ENCODE measurements at places on chromosomes 3 and 15.

GRCh38 chr3:169237201-169237600 is 426.3 kb downstream of the MECOM start:
- DNase-seq, result no peak

DNA sequence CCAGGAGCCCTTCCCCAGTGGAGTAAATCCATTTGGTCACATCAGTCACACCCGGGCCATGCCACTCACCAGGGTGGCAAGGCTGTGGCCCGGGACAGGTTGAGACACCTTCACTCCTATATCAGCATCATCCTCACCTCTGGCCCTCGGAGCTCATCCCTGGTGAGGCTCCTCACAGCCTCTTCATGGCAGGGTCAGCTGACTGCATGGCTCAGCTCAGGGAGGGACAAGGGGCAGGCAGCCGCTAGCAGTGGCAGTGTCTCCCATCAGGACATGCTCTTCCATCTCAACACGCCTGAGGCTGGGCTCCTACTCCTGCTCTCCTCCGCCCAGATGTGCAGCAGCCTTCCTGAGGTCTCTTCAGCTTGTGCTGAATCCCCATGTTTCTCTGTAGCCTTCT is 26.4 kb upstream of the PARL start:
- no peak for DNase-seq

DNA sequence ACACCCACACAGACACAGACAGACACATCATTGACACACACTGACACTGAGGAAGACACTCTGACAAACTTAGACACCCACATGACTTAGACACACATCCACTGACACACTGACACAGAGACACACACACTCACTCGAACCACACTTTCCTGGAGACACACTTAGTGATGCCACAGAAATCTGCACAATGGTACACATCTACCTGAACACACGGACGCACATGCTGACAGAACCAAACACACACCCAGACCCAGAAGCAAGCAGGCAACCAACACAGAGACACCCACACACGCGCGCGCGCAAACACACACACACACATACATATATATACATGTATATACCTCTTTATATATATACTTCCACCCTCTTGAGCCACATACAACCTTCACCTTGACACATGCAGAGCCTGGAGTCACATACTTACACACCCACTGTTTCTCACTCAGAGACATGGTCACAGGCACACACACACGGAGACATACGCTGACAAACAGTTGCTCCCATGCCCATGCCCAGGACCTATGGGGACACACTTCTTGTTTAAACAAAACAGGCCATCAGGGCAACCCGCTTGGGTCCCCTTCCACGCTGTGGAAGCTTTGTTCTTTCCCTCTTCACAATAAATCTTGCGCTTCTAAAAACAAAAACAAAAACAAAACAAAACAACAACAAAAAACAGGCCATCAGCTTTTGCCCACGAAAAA is 913 bp upstream of the SCN5A start:
- DNase-seq, result no peak

DNA sequence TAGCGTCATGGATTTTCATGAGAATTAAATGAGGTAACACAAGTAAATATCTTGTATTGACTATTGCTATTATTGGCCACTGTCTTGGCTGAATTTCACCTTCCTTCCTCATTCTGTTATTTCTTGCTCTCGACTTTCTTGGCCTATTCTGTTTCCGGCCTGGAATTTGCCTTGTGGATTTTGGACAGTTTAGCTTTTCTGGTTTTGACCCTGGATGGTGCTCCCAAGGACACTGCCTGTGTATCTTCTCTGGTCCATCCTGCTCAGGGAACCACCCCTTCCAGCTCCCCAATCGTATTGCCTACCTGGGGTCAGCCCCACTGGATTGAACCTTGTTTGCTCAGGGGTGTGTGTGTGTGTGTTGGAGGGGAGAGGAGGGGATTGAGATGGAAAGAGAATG is 376.2 kb upstream of the C2CD4B start:
- DNase-seq, result no peak

DNA sequence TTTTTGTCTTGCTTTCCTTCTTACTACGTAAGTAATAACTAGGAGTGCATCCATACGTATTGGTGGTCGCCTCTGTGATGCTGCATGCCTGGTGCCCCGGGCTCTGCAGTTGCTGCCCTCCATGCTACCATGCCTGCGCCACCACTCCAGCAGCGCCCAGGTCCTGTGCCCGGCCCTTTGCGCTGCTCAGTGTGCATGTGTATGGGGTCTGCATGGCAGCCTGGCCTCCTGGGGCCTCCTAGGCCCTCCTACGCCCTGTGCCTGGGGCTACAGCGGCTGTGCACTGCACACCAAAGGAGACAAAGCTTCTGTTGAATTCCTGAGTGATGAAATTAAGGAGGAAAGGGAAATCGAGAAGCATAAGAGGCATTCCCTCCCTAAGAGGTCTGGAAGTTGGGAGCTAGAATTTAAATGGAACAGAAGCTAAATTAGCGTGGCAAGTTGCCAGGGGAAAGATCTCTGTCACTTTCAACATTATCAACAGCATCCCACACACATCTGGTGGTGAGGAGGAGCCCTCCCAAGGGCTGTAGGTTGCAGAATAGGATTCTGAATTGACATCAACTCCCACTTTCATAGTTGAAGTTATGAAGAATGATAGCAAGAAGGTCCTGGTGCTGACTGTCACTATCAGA is 275.0 kb upstream of the CHRM5 start:
- DNase-seq, result no peak

DNA sequence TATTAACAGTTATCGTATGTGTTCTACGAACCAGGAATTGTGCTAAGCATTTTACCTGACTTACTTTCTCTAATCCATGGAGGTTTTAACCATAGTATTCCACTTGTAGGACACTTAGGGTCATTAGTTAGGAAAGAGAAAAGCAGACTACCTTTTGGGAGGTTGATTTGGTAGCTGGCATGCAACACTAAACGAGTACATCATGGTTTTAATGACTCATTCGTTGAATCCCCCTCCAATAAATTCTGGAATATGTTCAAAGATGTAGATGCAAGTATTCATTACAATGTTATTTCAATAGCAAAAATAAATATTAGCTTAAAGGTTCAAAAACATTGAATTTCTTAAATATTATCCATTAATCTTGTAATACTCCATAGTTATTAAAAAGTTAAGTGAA is 162.5 kb downstream of the FMN1 start:
- no peak for DNase-seq

GRCh38 chr3:33035596-33035995 is 61.4 kb downstream of the GLB1 start:
- no peak for DNase-seq

- no peak for DNase-seq
These were observed 260.6 kb upstream of the NECTIN3 start for GRCh38 chr3:110811050-110811449.

- DNase-seq, result no peak
These were observed 84.5 kb upstream of the HERC1 start for GRCh38 chr15:63918317-63918672.

GRCh38 chr3:150260398-150260710 is 147.7 kb upstream of the TSC22D2 start:
- DNase-seq, result no peak

GRCh38 chr15:88230823-88231222 is 25.7 kb downstream of the NTRK3 start:
- DNase-seq, result no peak

DNA sequence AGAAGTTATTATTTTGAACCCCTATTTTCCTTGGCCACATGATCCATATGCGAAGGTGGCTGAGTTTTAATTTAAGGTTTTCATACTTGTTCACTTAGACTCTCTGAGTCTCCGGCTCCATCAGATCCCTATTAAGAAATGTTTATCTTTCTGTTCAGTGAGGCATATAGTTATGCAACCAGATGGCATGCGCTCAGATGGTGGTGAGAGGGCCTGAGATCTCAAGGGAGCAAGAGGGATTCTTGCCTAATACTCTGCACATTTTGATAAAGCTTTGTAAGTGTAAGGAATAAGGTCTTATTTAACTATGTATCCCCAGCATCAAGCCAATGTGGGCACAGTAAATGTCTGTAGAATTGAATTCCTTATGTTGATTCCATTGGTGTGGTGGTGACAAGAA is 78.9 kb upstream of the DPH6 start:
- DNase-seq, result no peak

DNA sequence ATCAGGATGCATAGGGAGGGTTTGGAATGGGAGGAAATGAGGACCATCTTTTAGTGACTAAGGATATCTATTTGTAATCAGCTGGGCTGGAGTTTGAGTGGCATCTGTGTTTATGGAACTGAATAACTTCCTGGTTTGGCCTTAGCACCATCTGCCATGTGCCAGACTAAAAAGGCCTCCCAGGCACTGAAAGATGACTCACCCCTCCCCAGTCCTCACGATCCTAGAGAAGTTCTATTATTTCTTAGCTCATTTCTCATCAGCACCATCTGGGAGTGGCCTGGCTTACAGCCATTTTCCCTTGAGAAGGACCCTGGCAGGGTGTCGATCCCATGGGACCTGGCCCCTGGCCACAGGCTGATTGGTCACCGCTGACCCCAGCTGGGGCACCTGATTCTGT is 23.9 kb upstream of the CTXND1 start:
- DNase-seq, result no peak

DNA sequence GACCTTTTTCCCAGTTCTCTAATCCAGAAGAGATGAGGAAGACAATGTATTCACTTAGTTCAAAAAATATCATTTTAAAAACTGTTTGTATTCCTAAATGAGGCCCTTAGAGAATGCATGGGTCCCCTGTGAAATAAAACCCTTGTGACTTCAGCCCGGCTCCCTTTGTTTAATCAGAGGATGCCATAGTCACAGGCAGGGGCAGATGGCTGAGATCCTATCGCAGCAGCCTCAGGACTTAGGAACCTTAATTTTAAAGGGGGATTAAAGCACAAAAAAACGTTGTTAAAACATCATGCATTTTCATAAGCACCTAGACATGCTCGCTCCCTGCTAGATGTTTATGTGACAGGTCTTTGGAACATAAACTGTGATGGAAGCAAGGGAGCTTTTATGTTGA is 176.6 kb downstream of the IL20RB start:
- no peak for DNase-seq

DNA sequence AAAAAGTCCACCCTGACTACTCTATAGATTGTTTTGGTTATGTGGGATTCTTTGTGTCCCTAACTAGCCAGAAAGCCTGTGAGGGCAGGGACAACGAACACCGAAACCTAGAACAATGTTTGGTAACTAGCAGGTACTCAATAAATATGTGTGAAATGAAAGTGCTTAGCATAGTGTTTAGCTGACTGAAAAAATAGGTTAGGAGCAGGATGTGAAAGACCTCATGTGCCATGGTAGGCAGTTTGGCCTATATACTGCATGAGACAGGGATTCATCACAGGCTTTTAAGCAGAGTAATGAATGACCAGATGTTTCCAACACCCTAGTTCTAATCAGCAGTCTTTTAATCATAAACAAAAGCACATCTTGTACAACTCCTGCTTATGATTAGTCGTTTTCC is 64.2 kb downstream of the MYO5A start:
- no peak for DNase-seq

DNA sequence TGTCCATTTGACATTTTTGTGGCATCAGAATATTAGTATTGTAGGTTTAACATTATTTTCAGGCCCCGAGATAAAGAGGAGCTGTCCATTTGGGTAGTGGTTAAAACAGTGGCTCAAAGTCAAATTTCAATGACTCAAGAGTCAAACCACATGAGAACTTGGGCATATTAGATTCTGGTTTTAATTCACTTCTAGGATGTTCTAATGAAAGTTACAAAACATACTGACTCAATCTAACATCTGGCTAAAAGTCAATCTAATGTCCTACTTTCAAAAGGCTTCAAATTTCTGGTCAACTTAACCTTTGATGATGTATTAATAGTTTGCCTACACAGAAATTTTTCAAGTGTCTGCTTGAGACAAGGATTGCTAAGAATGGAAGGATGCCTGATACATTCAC is 112.4 kb downstream of the ABI3BP start:
- DNase-seq, result no peak

GRCh38 chr3:189812806-189813465 is 181.7 kb downstream of the TP63 start:
- DNase-seq, result no peak

DNA sequence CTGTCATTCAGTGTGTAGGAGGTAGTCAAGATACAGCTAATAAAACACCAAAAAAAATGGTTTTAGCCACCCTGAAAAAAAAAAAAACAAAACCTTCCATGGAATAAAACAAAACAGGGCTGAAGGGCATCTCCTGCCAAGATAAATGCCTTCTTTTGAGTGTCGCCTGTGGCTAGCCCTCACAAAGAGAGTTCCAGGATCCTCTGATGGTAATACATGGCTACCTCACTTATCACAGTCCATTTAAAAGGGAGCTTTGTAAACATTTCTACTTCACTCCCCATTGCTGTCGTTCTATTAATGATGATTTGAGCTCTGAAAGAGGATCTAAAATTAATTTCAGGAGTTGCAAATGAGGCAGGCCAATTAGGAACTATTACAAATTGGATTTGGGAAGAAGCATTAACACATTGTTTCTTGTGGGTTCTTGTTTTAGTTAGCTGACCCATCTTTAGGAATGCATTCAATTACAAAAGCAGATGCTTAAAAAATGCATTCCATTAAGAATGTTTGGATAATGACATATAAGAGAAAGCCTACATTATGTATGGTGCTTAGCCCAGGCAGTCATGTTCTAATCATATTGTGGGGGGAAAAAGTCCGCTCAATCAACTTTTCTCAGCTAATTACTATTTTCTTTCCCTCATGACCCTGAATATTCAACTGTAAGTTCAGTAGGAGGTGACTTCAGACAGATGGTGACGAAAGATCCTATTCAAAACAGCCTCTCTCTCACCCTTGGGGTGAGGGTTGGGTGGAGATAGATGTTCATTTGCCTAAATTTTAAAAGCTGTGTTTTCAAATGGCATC is 255.1 kb upstream of the WNT5A start:
- DNase-seq, result no peak

DNA sequence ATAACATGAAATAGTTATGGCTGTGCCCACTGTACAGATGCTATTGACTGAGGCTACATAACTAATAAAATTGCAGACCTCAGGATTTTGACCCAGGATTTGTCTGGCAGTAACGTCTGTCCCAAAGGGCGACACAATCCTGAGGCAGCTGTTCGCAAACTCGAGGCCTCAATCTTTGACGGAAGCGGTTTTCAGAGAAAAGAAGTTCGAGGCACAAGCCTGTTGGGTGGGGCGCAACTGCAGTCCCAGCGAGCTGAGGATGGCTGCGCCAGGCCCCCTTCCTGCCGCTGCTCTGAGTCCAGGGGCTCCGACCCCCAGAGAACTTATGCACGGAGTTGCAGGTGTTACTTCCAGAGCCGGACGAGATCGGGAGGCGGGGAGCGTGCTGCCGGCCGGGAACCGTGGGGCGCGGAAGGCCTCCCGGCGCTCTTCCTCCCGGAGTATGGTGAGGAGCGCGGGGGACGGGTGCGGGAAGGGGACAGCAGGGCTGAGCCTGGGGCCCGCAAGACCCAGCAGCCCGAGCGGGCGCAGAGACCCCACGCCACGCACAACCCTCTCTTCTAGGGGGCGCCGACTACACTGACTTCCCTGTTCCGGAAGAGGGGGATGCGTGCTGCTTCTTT is at the start of gene PARP15:
TSS of gene PARP15 (plus strand) at position 242 of the 623 bp plus-strand sequence. CDS start at position 260, 18 bp downstream.
- no peak for DNase-seq

- no peak for DNase-seq
These were observed 27.7 kb upstream of the PLXNA1 start for GRCh38 chr3:126955004-126955790.

Measured in stimulated activated CD4-positive, alpha-beta T cell treated with anti-CD3 and anti-CD28 coated beads, Interleukin-15, amount 100 ng/mL, for 1 hour (primary cell).